ENCODE measurements at places on chromosomes 11 and 22.

DNA sequence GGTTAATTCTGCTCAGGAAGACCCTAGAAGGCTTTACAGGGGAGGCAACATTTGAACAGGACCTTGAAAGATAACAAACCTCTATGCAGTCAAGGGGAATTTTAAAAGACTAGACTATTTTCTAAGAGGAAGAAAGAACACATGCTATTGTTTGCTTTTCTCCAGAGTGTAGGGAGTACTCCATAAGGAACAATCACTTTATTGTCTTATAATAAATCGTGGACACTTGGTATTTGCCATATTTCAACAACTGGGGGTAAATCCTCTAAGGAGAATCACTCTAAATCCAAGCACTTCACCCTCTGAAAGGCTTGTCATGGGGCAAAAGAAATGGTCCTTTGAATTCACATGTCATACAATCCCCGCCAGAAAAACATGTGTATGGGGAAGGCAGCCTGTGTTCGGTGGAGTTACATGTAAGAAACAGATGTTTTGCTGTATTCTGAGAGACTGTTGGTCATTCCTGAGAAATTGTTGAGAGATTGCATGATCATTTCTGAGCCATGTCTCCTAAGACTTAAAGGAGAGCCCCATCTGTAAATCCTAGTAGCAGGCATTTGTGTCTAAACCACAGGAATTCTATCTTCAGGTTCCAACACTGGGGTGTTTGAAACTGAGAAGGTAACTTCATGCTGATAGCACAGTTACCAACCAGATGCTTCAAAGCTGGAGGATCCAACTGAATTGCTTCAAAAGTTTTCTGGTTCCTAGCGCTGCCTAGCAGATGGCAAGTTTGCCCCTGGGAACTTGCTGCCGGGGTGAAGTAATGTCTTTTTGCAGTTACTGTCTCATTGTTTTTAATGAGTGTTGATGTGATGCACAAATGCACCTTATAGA lies 66.8 kb downstream of the FZD4 start:
- no peak for DNase-seq

- DNase-seq: no peak
Measured at GRCh38 chr22:41819257-41819656, 13.6 kb upstream of the SREBF2 start.

GRCh38 chr22:26553056-26553752 lies 36.7 kb downstream of the TPST2 start:
- DNase-seq: no peak

GRCh38 chr22:46358766-46359165 lies 23.3 kb downstream of the TRMU start:
- no peak for DNase-seq

GRCh38 chr11:125457814-125458343 lies 38.2 kb downstream of the FEZ1 start:
- no peak for DNase-seq

DNA sequence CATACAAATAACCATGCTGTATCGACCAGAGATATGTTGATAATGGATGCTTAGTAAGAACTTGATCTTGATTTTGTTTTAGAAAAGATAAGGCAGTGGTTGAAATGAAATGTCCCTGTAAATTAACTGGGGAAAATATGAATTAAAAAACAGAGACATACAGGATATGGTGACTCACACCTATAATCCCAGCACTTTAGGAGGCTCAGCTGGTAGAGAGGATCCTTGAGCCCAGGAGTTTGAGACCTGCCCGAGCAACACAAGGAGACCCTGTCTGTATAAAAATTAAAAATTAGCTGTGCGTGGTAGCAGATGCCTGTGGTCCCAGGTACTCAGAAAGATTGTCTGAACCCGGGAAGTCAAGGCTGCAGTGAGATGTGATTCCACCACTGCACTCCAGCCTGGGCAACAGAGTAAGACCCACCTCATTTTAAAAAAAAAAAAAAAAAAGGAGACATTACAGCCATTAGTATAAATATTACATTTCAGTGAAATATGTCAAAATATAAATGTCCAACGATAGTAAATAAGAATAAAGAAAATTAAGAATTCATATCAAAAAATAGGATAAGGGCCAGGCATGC lies 4.6 kb downstream of the PICALM start:
- DNase-seq: no peak

GRCh38 chr11:612201-612960 lies 3.4 kb downstream of the IRF7 start:
- no peak for DNase-seq

DNA sequence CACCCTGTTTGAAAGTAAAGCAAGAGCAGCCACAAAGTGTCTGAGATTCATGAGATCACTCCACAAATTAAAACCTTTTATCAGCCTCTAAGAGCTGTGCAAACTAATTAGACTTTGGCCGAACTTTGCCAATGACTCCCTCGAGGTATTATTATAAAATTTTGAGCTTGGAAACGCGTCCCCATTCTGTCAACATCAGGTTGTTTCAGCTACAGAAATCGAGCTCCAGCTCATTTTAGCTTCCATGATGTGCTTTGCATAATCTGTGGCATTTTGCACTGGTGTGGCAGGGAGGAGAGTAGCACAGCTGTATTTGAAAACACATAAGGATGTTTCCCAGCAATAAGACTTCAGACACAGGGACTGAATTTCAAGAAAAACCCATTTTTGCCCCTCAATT lies 872.2 kb downstream of the NTM start:
- no peak for DNase-seq

DNA sequence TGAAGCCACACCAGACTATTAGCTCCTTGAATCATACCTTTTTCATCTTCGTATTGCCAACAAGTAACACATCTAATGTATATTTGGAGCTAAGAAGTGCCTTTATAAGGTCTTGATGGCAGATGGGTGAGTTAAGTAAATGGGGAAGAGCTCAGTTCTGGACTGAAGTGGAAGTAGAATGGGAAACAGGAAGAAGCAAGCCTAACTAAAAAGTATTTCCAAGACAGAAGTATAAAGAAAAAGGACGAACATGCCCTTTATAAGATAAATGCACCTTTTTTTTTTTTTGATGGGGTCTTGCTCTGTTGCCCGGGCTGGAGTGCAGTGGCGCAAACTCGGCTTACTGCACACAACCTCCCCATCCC lies 14.5 kb downstream of the CRTAM start:
- no peak for DNase-seq

DNA sequence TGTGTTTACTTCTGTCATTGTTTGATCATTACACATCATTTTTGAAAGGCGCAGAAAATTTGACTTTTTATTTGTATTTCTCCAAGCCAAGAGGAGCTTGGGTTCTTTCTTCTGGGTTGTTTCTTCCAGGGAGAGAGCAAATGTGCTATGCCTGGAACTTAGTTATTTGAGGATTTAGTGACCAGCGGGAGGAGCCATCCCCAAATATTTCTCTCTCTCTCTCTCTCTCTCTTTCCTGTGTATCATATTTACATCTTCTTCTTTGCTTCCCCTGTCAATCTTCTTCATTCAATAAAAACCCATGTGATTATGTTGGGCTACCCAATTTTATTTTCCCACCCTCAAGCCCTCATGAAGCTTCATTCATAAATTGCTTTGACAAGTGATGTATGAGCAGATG lies 534.5 kb downstream of the LRRC4C start:
- peak; percentile 0 for DNase-seq

DNA sequence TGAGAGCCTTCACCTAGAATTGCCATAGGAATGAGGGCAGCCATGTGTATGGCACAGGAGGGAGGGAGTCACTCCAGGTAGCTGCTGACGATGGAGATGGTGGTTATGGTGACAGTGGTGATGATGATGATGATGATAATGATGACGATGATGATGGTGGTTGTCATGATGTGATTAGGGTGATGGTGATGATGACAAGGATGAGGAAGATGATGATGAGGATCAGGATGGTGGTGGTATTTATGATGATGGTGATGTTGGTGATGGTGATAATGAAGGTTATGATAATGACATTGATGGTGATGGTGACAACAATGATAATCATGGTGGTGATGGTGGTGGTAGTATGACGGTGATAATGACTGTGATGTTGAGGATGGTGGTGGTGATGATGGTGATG lies 1130.5 kb downstream of the BRD1 start:
- no peak for DNase-seq

DNA sequence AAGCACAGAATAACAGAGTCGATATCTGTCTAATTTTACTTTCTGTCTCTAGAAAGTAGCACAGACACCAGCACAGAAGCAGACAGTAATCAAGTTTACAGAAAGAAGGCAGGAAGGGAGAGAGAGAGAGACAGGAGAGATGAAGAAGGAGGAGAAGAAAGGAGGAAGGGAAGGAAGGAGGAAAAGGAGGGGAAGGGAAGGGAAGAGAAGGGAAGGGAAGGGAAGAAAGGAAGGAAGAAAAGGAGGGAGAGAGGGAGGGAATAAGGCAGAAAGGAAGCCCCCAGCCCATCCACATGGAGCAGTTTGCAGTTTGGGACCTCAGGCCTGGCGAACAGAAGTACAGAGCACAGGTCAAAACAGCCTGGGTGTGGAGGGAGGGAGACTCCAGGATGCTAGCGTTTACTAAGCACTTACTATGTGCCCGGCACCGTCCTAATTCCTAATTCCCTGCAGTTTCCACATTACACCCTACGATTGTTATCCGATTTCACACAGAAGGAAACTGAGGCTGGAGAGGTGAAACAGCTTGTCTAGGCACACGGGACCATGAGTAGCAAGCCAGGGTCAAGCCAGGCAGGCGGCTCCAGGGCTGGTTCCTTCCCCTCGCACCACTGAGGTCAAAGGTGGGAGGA lies 46.0 kb upstream of the WNT7B start:
- DNase-seq: no peak
